Stimulated activated naive CD8-positive, alpha-beta T cell treated with anti-CD3 and anti-CD28 coated beads, Interleukin-15, amount 100 ng/mL, for 72 hours (primary cell): ENCODE measurements at places on chromosomes 3 and 15.

DNA sequence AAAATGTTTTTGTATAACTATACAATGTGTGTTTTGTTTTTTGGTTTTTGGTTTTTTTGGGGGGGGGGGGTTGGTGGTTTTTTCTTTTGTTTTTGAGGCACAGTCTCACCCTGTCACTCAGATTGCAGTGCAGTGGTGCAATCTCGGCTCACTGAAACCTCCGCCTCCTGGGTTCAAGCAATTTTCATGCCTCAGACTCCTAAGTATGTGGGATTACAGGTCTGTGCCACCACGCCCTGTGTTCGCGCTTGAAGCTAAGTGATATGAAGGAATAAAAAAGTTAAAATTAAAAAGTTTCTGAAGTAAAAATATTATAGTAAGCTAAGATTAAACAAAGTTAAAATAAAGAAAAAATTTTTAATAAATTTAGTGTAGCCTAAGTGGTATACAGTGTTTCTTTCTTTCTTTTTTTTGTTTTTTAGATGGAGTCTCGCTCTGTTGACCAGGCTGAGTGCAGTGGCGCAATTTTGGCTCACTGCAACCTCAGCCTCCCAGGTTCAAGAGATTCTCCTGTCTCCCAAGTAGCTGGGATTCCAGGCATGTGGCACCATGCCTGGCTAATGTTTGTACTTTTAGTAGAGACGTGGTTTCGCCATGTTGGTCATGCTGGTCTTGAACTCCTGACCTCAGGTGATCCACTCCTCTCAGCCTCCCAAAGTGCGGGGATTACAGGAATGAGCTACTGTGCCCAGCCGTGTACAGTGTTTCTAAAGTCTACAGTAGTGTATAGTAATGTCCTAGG lies 53.9 kb upstream of the TEX55 start:
- no peak for DNase-seq

DNA sequence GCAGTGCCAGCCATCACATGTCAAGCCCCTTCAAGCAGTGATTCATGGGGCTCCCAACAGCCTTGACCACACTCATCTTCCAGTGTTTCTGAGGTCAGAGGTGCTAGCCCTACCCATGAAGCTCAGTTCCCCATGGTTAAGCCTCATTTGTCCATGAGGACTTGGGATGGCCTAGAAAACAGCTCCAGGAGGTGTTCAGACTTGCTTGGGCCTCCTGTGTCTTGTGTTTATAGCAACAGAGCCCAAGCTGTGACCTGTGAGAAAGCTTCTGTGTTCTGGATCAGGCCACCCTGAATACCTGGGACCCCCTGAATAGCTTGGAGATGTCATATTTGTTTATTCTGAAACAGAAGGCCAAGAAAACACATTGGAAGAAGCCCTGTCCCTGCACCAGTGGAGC lies 36.7 kb downstream of the LARP6 start:
- no peak for DNase-seq

DNA sequence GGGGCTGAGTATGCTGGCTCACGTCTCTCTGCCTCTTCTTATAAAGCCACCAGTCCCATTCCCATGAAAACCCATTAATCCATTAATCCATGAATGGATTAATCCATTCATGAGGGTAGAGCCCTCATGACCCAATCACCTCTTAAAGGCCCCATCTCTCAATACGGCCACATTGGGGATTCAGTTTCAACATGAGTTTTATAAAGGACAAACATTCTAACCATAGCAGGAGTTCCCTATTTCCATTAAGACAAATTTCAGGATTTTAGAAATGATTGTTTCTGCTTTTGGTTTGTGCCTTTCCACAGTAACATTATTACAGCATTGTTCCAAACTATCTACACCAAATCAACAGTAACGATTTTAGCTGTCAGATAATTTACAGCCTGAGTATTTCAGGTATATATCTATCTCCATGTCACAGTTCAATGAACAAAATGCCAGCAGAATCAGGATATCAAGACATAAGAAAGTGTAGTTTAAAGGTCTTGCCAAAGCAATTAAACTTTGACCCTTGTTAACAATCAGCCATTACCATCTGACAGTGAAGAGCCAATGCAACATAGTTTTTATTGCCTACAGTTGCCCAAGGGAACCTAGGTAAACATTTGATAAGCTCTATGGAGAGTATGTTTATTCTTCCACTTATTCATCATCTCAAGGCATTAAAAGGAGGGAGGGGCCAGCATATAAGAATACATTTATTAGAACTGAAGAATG lies 3.8 kb downstream of the TSPAN3 start:
- no peak for DNase-seq

- no peak for DNase-seq
Observed at GRCh38 chr15:57218826-57219576, 157.3 kb upstream of the CGNL1 start.

GRCh38 chr15:79916502-79917132 lies 19.8 kb upstream of the MTHFS start:
- DNase-seq, result no peak

- no peak for DNase-seq
Observed at GRCh38 chr15:37125143-37125542, 24.8 kb upstream of the MEIS2 start.

- DNase-seq, result no peak
Observed at GRCh38 chr3:138461896-138462295, 27.5 kb downstream of the ESYT3 start.

GRCh38 chr3:7498715-7499114 lies 637.8 kb downstream of the GRM7 start:
- no peak for DNase-seq

GRCh38 chr3:71733319-71733718 lies 8.1 kb upstream of the EIF4E3 start:
- no peak for DNase-seq

DNA sequence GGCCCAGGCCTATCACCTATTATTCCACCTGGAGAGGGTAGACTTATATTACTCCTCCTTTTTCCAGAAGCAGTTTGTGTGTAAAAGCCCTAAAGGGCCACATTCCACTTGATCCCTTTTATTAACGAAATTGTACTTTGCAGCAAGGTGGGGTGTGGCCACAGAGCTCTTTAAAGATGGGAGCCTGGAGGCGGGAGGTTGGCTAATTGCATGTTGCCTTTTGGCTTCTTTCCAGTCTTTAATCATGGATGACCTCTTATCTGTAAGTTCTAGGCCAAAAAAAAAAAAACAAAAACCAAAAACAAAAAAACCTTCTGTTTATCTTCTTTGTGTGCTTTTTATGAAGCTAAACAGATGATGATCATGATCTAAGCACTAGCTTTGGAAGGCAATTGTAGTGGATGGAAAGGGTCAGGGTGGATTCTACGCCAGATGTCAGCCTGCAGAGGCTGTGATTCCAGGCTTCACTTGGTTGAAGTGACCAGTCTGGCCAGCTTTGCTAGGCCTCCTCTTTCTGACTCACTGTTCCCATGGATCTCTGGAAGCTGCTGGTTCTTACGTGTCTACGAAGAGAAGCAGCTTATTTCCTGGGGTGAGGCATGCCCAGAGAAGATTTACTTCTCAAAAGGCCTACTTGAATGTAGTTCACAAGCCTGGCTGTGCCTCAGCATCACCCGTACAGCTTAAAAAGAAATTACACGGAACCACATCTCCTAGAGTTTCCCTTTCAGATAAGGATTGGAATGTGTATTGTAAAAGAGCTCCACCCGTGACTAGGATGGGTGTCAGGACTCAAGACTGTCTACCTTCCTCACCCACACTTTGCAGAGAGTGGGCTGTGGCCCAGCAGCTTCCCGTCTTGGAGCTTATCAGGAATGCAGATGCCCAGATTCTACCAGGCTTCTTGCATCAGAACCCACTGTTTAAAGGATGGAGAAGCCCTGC lies 330.9 kb upstream of the C2CD4B start:
- no peak for DNase-seq

DNA sequence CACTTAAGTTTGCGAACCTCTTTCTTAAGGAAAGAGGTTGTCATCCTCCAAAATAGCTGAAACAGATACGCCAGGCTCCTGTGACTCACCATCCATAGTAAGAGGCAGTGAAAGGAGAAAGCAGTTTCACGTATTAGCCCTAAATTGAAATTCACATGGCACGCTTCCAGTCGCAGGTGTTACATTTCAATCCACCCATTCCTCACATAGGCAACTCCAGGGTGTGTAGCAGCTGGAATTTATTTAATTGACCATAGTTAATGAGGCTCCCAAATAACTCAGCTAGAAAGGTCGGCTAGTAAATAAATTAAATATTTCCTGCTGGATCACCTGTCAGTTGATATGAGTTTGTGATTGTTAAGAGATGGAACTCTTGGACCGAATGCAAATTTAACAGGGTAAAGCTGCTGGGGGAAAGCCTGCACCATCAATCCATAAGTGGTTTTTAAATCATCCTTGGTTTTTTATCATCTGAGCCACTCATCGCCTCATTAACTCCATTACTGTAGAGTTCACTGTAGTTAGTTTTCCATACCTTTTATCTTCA lies 19.6 kb downstream of the NSUN3 start:
- no peak for DNase-seq

DNA sequence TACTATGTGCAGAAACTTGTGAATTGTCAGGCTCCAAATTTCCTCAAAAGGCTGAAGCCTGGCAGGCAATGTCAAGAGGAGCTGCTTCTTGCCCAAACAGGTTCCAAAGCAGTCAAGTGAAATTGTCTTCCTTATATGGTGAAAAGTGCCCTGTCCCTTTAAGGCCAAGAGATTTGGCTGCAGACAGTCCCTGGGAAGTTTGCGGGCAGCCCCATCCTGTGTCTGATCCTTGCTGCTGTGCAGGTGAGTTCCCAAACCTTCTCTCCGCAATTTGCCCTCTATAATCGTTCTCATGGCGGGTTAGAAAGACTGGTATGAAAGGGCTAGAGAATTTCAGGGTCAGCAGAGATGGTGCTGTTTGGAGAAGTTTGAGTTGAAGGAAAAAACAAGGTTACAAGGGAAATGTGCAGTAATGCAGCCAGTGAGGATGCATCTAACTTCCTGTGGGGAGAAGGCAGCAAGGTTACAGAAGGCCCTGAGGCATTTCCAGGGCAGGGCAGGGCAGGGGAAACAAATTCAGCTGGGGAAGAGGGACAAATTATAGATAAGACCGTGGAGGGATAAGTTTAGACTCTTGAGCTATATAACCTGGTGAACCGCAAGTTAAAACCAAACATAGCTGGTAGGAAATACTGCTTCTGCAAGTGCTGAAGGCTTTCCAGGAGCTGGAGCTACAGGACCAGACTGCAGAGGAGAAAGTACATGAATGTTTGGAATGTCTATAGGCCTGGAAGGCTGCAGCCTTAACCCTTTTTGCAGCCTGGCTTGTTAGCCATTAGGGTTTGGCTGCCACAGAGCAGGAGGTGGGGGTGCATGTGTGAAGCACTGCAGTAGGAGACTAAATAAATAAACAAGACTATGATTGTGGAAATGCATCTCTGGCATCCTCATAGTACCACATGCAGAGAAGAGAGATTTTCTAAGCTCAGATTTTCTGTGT lies 256.2 kb upstream of the IL12A start:
- no peak for DNase-seq

DNA sequence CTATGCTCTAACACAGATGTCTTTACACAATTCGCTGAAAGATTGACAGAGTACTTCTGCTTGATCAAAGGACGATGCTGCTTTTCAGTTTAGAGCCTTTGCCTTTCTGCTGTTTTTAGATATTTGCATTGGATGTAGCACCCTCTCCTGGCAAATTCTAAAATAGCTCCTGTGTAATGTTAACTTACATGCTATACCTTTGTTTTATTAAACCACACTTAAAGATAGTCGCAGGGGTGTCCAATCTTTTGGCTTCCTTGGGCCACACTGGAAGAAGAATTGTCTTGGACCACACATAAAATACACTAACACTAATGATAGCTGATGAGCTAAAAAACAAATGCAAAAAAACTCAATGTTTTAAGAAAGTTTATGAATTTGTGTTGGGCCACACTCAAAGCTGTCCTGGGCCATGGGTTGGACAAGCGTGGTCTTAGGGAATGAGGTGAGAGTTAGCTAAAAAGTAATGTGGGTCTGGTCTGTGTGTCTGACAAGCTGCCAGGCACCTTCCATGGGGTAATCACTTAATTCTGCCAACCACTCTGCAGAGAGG lies 62.9 kb downstream of the ATG7 start:
- peak; percentile 22 for DNase-seq

GRCh38 chr15:72793766-72794660 lies 10.5 kb upstream of the ADPGK start:
- DNase-seq, result no peak

DNA sequence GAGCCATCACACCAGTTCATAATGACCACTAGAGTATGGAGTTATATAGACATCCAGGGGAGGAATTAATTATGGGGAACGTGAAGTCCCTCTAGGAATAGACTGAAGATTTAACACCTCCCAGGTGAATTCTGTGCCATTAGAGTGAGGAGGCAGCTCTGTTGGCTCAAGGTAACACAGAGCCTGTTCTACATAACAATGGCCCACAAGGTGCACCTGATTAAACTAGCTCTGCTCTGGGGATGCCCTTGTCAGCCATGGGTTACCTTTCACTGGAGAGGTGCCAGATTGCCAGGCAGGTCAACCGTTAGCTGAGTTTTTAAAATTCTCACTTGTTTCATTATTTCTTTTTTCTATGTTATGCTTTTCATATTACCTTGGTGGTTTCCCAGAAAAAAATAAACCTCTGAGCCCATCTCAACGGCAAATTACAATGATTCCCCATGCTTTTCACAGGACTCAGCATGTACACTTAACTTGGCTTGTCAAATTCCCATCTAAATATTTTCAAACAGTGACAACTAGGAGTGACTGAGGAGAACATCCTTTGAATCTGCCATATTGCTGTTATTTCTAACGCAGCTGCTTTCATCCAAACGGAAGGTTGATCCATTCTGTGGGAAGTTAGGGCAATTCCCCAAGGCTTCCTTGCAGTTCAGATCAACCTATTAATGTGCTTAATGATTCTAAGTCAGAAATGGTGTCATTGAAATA lies 512.9 kb downstream of the MCTP2 start:
- no peak for DNase-seq

- DNase-seq, result peak; percentile 17
Observed at GRCh38 chr15:43776101-43776717, 557 bp downstream of the ELL3 start.

DNA sequence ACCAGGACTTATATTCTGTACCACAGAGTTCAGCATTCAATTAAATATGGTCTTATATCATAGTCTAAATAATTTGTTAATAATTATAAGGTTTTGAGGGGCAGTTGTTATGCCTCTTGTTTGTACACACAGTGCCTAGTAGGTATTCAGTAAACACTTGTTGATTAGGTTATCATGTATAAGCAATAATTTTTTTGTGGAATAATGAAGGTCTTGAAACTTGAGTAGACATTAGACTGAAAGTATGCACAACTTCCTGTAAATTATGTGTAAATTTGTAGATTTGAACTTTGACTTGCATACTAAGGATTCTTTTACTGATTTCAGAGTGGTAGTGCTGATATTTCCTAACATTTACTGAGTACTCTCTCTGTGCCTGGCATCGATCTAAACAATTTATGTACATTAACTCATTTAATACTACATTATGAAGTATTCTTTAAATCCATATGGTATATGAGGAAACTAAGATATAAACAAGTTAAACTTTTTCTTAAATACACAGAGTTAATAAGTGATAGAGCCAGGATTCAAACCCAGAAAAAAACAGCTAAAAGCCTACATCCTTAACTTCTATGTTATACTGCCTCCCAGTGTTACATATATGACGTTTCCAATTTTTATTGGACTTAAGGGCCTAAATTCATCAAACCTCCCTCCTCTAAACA lies 65.1 kb downstream of the GLCE start:
- DNase-seq, result no peak

GRCh38 chr3:71168880-71169411 lies 414.6 kb downstream of the FOXP1 start:
- DNase-seq, result no peak

GRCh38 chr3:45042162-45042561 lies 16.1 kb downstream of the CLEC3B start:
- DNase-seq, result no peak

- no peak for DNase-seq
Observed at GRCh38 chr3:121724130-121724529, 25.4 kb downstream of the GOLGB1 start.
